ENCODE measurements at places on chromosomes 3 and 15.

GRCh38 chr3:158790901-158791589 is 10.8 kb upstream of the MFSD1 start:
- peak; percentile 3 for DNase-seq

- no peak for DNase-seq
Observed at GRCh38 chr15:90570643-90571042, 40.9 kb downstream of the CRTC3 start.

GRCh38 chr3:78757731-78758130 is 1010.1 kb downstream of the ROBO1 start:
- DNase-seq: no peak

DNA sequence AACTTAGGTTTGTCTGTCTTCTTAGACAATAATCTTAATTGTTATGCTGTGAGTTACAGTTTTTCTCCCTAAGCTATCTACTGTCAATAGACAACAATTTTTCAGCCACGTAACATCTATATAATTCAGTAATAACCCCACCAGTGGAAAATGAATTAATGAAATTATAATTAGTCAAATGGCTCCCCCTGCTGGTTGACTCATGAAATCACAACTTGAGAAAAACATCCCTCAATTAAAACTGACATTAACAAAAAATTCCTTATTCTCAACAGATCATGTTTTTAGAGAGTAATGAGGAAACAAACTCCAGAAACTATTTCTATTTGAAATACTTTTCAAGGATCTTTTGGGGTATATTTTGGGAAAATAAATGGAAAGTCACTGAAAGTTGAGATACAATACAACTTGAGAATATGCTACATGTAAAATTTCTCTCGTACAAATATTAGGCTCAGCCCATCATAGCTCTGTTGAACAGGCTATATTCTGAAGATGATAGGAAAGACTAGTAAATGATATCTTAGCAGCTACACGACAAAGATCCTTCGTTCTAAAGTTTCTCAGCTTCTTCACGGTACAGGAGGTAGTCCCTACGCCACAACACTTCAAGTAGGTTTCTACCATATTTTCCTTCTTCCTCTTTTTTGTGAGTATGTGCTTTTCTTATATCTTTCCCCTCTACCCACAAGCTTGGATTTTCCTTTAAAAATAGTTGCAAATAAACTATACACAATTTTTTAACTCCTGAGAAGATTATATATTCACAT is 20.7 kb downstream of the PPP1R2 start:
- DNase-seq: no peak

DNA sequence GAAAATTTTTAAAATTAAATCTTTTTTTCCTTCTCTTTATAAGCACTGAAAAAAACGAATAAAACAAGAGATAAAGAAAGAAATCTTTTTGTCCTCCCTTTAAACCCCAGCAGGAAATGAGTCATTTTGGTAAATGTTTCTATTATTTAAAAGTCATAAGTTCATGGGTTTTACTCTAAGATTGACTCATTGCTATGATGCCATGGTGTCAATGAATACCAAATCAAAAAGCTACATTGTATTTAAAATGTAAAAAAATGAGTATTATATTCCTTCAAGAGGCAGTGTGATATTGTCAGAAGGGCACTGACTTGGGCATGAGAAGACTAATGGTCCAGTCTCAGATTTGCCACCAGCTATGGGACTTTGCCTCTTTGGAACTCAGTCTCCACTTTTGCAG is 303.4 kb upstream of the DNAJC19 start:
- no peak for DNase-seq

DNA sequence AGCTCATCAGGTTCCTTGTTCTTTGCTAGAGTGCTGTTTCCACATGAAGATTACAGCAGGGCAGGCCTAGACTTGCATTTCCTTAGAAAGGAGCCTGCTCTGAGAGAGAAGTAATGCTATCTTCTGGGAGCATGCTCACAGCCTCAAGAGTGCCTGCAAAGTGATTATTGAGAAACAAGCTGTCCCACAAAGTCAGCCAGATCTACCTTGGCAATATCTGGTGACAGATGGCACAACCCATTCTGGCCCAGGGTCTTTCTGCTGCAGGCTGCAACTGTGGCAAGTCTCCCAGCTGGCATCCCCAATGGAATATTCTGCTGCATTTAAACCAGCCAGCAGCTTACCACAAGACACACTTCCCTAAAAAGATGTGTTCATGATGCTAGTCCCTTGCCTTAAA is 29.3 kb downstream of the MTMR10 start:
- no peak for DNase-seq

- DNase-seq: no peak
Observed at GRCh38 chr3:65484964-65485363, 553.8 kb downstream of the MAGI1 start.

DNA sequence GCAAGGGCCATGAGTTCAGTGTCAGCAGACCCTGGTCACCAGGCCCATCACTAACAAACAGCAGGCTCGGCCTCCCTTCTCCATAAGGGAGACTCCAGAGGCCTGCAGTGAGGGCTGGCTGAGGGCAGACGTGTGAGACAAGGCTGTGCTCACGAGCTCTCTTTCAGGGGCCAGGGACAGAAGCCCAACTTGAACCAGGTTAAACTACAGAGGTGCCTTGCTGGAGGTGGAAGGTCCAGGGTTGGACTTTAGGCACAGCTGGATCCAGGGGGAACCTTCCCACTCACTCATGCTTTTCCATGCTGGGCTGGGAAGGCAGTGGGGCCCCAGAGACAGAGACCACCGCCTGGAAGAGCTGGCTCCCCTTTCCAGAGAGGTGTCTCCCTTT is 19.0 kb downstream of the CFAP100 start:
- no peak for DNase-seq

- no peak for DNase-seq
Observed at GRCh38 chr3:15316998-15317435, 15.4 kb downstream of the SH3BP5 start.

DNA sequence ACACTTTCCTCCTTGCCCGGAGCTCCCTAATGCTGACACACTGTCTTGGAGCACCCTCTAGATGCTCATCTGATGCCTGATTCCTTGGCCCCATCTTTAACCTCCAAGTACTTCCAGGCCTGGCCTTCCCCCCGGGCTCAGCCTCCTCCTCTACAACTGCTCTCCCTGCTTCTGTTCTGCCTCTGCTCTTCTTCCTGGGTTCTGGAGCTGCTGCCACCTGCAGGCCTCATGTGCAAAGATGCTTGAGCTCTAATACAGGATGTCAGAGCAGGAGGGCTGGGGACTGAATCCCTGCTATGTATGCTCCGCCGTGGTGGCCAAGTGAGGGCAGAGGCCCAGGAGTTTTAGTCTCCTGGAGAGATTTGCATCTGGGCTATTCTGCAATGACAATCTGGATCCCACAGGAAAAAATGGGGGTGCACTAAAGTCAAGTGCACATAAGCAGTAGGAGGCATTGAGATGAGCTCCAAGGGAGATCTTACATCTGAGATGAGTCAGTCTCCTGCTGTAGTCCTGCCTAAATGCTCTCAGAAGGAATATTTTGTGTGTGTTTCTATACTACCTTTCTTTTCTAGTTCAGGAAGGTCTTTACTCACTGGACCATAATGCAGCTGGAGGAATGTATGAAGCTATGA is 296.3 kb downstream of the UACA start:
- DNase-seq: peak; percentile 30

DNA sequence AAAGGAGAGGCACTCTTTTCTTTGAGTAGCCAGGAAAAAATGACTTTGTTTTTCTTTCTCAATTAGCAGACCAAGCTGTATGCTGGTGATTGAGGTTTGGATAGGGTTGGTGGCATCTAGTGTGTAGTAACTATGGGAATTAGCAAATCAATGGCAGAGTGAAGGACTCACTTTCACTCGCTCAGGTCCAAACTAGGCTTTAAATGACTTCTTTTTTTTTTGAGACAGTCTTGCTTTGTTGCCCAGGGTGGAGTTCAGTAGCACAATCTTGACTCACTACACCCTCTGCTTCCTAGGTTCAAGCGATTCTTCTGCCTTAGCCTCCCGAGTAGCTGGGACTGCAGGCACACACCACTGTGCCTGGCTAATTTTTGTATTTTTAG is 35.9 kb downstream of the PRKCI start:
- DNase-seq: no peak

All from stimulated activated naive CD4-positive, alpha-beta T cell treated with Interleukin-2 at 50 U/mL for 16 hours (primary cell).